ENCODE measurements at places on chromosomes 1 and 21.

DNA sequence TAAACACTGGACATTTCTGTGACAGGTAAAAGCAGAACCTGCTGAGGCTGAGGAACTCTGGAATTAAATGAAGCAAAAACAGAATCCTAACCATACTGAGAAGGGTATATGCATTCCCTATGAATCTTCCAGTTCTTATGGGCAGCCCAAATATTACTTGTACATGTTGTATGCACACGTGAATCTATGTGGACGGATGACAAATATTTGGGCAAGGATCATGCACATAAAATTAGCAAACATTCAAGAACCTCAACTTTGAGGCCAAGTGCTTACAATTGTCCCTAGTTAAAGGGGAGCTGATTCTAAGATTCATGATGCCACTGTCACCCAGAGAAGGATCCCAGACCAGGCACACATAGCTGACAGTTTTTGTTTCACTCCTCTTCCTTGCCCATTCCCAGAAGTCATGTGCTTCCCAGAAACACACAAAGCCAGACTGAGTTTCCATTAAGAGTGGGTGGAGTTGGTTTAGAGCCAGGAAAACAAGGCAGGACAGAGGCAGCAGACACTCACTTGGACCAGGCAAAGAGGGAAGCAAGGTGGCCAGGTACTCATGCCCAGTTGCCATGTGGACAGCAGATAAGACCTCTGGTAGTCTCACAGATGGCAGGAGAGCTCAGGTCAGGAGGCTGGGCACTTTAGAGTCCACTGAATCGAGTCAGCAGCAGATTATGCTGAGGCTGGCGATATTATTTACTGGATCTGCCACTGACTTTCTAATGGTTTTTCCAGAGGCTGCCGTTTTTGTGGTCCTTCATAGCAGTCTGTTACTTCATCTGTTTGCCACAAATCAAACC lies 25.6 kb downstream of the AK2 start:
- no peak for DNase-seq

DNA sequence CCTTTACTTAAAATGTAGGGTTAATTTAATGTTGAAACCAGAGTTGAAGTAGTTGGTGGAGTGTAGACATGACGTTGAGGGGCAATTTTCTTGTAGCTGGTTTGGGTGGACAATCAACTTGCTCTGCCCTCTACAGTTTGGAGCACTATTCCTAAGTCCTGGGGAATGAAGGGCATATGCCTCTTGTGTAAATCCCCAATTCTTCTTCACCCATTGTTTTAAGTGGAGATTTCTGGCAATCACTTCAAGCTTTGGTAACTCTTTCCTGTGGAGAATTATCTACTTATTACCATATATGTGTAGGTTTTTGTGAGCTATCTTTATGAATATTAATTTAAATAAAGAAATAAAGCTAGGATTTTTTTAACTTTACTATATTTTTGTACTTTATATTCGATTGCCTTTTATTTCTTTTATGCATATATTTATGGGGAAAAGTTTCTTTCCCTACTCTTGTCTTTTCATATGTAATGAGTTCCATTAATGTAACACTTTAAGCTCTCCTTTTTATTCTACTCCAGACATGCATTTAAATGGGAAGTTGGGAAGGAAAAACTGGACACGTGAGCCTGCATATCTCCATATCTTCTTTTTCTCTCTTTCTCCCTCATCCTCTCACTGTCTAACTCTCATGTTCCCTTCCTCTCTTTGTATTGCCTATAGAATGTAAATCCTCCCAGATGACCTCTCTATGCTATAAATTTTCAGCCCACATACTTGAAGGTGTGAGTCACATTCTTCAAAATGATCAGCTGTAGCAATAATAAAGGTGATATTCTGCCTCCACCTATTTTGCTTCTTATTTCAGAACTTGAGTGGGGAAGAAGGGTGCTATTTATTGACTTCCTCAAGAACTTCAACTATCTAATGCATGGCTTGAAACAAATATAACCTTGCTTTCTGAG lies 276.7 kb downstream of the PTPRC start:
- no peak for DNase-seq

DNA sequence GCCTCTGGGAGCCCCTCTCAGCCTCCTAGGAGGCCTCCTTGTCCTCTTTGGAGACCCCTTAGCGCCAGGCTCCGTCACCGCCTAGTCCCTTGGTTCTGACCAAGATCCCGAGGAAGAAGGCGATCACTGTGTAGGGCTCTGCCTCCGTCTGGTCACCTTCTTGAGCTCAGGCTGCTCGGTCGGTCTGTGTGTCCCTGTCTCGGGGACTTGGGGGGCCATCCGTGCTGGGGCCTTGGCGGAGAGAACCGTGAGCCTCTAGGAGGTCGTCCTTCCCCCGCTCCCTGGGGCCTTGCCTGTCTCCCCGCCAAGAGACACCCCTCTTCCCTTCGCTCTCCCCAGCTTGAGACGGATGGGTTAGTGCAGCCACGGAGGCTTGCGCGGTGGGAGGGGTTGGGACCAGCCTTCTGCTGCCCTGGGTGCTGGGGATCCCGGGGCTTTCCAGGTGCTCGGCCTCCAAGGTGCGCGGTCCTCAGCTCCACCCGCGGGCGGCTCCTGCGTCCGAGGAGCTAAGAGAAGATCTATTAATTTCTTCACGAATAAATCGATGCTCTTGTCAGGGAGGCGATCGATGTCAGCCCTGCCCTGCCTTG lies 701 bp upstream of the INSRR start:
- DNase-seq: no peak

DNA sequence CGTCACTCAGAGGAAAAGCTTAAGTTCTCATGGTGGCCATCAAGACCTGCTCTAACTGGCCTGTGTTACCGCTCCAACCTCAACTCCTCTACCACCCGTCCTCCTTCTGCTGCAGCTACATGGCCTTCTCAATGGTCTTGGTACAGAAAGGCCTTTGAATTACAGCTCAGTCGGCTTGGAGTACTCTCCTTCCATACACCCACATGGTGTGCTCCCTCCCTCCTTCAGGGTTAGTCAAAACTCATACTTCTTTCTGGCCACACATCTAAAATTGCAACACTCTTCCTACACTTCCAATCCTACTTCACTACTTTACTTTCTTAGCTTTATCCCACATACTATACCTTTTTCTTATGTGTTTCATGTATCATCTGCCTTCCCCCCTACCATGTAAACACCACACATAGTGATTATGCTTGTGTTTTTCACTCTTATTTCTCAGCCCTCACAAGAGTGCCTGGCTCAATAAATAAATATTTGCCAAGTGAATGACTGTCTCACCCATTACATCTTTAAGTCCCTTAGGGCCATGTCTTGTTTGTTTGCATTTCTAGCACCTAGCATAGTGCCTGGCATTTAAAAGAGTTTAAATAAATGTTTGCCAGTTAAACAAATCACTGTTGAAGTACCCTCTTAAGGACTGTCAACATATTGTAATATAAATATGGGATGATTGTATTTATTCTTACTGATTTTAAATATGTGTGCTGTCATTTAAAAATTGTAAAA lies 37.6 kb upstream of the HMCN1 start:
- no peak for DNase-seq

GRCh38 chr1:66330722-66331141 lies 203.2 kb upstream of the SGIP1 start:
- no peak for DNase-seq

- no peak for DNase-seq
These were observed 42.8 kb downstream of the DISP3 start for GRCh38 chr1:11521582-11522399.

- no peak for DNase-seq
These were observed 7.8 kb upstream of the ADAM15 start for GRCh38 chr1:155043301-155043702.

DNA sequence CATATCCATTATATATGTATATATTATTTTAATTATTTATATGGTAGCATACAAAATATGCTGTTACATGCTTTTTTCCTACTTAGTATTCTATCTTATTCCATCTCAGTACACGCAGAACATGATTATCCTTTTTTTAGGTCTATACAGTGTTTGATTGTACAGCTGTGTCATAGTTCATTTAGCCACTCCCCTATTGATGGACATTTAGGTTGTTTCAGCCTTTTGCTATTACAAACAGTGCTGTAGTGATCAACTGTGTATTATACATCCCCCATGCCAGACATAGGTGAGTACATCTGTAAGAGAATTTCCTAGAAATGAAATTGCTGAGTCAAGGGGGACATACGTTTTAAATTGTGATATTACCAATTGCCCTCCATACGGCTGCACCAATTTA lies 15.6 kb downstream of the LACTBL1 start:
- no peak for DNase-seq

DNA sequence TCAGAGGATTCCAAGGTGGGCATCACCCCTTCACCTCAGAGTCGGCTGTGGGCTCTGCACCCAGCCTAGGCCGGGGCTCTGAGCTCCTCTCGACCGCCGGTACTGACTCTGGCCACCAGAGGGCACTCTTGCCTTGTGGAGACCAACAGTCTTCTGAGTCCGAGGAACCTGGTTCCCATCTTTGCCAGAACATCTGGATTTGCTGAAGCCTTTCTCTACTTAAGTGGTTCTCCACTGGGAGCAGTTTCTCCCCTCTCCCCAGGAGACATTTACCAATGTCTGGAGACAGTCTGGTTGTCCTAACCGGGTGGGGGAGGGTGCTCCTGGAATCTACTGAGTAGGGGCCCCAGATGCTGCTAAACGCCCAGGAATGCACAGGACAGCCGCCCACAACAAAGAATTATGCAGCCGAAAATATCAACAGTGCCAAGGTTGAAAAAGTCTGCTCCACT lies 9.4 kb downstream of the ETV3L start:
- peak; percentile 69 for DNase-seq

- DNase-seq: no peak
These were observed 11.0 kb upstream of the TFF1 start for GRCh38 chr21:42377211-42377950.

GRCh38 chr1:7972285-7972684 lies 10.8 kb downstream of the PARK7 start:
- DNase-seq: no peak

- DNase-seq: no peak
These were observed 75.3 kb upstream of the IGSF21 start for GRCh38 chr1:18032172-18032859.

DNA sequence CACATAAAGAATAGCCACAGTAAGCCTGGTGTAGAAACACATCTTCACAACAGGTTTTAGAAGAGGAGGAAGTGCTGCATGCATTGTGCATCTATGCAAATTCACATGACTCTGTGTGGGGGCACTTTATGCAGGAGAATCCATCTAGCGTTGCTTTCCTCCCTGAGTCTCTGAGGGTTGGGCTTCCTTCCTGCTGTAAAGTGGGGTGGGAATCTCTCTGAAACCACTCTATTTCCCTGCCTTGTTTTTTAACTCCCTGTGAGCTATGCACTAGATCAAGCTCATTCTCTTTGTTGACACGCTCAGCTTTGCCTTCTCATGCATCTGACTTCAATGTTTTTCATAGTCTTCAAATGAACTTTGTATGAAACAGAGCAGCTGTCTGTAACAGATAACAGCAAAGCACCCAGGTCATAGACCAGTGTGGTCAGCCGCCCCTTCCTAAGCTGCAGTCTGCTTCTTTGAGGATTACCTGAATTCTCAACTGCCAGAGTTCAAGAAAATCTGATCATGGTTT lies 102.7 kb upstream of the DPH5 start:
- DNase-seq: no peak

DNA sequence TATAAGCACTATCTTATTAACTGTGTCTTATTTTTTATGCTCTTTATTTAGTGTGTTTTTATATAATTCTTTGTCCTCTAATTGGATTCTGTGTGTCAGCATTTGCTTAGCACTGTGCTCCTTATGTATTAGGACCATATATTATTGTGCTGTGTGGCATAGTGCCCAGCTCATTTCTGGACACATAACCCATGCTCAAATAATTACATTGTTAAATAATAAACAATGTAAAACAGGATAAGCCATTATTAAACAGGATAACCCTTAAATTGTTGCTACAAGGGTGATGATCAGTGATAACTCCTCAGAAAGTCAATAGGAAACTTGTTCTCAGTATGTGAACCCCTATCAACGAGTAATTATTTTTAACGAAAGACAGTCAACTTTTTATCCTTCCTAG lies 150.4 kb downstream of the ADGRL4 start:
- no peak for DNase-seq

DNA sequence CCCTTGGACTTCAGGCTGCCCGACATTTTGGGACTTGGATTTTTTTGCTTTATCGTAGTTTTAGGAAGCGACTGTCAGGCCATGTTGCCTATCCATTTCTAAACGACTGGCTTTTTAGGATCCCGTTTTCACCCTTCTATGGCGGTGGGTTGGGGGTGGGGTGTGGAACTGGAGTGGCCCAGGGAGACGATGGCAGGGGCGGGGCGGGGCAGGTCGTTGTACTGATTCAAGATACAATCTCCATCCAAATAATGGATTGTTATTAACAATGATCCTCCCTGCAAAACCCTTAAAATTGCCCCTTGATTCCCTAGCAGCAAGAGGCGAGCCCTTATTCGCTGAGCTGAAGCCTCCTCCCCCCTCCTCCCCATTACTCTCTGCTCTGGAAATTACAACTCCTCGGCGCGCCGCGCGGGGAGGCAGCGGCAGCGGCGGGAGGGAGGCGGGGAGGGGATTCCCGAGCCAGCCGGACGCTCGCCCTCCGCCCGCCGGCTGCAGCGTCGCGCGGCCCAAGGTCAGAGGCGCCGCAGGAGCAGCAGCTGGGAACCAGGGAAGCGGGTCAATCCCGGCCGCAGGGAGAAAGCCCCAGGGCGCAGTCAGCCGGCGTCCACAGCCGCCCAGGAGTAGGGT lies at the start of gene TRIM67:
TSS of gene TRIM67 (plus strand) at position 392 of the 630 bp plus-strand sequence. CDS start 912 bp downstream, outside the sequence.
- no peak for DNase-seq

DNA sequence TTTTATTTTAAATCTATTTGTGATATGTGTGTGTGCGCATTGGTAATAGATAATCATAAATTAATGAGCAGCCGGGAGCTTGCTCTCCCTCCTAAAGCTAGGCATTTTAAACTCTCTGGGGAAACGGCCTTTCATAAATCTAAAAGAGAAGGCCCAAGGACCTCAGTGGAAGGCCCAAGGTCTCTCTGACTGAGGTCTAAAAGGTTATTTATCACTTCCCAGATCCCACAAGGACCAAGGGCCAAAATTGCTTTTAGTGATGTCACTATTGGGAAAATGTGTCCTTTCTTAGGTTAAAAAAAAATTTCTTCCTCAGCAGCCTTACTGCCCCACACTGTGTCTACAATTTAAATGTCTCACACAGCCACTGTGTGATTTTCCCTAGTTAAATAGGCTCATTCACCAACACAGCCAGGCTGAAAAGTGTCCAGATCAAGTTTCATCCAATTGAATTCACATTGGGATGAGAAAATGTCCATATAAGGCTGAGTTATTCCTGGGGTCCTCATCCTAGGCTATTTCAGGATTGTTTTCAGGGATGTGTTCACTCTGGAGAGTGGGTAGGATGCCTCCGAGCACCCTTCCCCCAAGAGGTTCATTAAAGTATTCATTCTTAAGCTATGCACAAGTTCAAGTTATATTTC lies 46.1 kb downstream of the SLC44A3 start:
- no peak for DNase-seq

GRCh38 chr1:68339505-68339904 lies 107.2 kb upstream of the WLS start:
- DNase-seq: no peak

DNA sequence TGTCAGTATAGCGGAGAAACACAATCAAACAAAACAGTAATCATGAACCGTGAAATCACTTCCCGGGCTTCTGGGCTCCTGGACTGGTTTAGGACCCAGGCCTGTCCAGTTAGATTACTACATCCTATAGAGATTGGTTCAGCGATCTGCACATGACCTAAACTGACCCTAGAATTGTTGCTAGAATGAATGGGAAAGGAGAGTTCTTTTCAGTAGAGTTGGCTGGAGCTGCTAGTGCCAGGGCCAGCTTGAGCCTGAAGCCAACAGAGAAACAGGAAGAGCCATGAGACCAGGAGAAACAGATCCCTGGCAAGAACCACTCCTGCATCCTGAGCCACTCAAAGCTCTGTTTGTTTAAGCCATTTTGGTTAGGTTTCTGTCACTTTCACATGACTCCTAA lies 474.3 kb upstream of the C1orf87 start:
- DNase-seq: no peak

- DNase-seq: no peak
These were observed 210.2 kb downstream of the LRRC7 start for GRCh38 chr1:69777971-69778370.
